ENCODE measurements at places on chromosomes 7 and 10.
A peak's percentile ranks its signal among the peaks of the same experiment; 100 is the strongest.

- no peak for DNase-seq
These were observed 1.4 kb upstream of the RTKN2 start for GRCh38 chr10:62270020-62270419.

DNA sequence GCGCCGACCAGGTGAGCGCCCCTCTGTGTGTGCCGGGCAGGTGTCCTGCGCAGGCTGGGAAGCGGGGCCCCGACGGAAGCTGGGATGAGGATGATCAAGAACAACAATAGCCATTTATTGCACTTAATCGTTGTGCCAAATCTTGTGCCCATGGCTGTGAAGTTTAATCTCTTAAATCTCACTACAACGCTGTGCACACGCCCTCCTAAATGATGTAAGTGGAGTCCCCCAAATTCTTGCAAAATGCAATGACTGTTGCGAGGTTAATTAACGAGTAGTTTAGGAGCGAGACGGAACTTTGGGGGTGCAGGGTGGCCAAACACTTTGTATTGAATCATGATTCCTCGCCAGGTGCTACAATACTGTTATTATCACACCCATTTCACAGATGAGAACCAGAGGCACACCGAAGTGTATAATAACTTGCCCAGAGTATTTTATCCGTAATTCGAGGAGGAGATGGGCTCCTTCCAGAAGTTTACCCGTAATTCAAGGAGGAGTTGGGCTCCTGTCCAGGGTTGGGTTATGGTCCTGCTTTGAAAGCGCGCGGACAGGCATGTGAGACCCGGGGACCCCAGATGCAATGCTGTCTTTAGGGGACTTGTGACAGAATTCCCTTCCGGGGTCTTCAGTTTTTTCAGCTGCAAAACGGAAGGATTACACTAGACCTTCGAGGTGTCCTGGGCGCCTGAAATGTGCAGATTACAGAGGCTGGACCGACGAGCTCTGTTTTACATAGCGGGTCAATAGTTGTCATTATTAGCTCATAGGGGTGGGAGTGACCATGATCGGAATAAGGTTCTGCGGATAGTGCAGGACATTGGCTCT lies 1.0 kb downstream of the FFAR4 start:
- DNase-seq, result no peak

GRCh38 chr10:70053218-70053840 lies 683 bp downstream of the MACROH2A2 start:
- DNase-seq, result no peak

- DNase-seq, result no peak
These were observed 50.2 kb upstream of the PIK3CG start for GRCh38 chr7:106814887-106815286.

GRCh38 chr10:99809931-99810615 lies 27.6 kb downstream of the ABCC2 start:
- DNase-seq, result no peak

DNA sequence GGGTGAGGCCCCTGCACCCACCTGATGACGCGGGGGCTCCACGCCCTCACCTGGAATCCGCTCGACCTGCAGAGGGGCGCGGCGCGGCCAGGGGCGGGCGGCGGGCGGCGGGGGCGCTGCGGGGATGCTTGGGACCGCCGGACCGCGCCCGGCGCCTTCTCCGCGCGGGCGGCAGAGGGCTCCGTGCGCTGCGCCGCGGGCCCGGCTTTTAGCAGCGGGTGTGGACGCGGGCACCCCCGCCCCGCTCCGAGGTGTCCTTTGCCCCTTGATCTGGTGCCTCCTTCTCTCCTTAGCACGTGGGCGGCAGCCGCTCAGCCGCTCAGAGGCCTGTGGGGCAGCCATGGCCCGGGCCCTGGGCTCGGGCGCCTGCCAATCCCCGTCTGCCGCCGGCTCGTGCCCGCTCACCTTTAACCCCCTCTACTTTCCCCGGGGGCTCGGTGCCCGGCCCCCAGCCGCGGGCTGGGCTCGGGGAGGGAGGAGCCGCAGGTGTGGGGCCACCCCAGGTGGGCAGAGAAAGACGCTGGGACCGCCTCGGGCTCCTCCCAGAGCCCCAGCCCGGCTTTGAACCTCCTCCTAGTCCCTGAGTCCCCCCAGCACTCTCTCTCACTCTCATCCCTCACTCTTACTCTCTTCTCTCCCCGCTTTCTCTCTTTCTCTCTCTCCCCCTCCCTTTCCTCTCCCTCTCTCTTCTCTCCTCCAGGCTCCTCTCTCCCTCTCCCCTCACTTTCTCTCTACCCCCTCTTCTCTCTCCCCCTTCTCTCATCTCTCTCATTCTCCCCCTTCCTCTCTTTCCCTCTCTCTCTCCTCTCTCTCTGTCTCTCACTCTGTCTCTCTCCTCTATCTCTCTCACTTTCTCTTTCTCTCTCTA lies 19.7 kb upstream of the VPS37D start:
- no peak for DNase-seq

GRCh38 chr7:53518319-53518718 lies 482.9 kb downstream of the POM121L12 start:
- DNase-seq, result no peak

- no peak for DNase-seq
These were observed 498 bp upstream of the C10orf53 start for GRCh38 chr10:49678827-49679479.

- DNase-seq, result no peak
These were observed 42.5 kb downstream of the DLD start for GRCh38 chr7:107933386-107934013.

GRCh38 chr10:133126431-133127290 lies 33.4 kb upstream of the KNDC1 start:
- DNase-seq, result no peak

DNA sequence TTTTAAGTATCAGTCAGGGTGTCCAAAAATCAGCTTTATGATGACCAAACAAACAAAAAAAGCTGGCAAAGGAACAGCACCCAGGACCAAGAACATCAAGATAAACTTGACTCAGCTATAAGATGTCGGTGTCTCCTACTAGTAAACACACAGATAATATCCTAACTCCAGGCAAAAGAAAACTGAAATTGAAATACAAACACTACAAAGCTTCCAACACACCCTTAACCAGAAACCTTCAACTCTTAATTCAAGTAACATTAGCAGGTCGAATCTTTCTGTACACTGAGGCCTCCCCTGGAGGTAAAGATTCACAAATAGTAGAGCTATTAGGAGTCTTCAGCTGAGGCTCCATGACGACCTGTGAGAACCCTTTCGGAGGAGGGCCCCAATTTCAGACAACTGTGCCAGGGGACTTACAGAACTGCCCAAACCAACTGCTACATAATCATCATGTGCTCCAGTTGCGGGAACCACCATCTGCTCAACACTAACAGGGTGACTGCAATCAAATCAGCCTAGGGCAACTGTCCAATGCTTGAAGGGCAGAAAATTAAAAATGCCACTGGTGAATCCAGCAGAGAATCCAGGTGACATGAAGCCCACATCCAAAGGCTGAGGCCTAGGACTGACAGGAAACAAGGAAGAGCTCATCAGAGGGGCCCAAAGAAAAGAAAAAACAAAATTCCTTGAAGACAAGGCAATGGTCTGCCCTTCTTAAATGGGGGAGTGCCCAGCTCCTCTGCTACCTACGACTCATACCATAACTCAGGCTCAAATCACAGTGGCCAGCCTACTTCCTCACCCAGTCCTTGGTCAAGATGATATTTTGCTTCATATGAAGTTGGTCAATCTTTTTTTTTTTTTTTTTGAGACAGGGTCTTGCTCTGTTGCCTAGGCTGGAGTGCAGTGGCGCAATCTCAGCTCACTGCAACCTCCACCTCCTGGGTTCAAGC lies 20.0 kb downstream of the XPNPEP1 start:
- no peak for DNase-seq

DNA sequence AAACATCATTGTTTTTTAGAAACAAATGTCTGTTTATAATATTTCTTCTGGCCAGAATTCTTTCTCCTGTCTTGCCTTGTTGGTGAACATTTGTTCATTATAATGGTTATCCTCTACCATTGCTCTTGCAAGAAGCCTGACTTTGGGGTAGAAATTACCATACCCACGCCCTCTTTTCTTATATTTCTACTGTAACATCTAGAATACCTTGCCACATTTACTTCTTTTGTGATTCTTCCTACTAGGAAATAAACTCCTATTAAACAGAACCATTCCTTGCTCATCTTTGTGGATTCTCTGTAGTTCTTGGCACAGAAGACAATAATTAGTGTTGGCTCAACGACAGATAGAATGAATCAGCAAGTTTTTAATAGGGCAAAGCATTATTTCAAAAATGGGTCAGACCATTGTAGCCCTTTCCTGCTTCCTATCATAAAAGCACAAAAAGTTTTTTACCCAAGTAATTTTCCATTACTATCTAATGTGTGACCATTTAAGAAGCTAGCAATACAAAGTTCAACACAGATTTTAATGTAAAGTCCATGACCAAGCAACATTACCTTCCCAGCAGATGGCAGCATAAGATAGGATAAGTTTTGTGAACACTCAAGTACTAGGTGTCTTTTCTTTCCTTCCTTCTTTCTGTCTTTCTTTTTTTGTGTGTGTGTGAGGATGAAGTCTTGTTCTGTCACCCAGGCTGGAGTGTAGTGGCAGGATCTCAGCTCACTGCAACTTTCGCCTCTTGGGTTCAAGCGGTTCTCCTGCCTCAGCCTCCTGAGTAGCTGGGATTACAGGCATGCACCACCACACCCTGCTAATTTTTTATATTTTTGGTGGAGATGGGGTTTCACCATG lies 270.4 kb downstream of the HGF start:
- DNase-seq, result no peak

DNA sequence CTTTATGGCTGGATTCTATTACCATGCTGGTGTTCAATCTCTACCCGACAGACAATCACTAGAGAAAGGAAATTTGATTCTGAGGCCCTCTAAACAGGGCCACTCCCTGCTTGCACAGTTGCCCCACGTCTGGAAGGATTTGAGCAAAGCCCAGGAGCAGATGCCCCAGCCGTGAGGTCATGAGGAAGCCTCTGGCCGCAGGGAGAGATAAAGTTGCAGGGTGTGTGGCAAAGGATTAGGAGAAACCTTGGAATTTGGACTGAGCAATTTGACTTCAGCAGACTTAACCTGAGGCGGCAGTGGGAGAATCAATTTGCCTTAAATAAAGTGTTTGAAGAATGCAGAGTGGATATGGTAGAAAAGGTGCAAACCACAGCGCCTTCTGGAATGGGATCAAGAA lies 40.2 kb upstream of the KLF6 start:
- DNase-seq, result no peak

GRCh38 chr7:47534322-47535034 lies 47.4 kb downstream of the TNS3 start:
- no peak for DNase-seq

DNA sequence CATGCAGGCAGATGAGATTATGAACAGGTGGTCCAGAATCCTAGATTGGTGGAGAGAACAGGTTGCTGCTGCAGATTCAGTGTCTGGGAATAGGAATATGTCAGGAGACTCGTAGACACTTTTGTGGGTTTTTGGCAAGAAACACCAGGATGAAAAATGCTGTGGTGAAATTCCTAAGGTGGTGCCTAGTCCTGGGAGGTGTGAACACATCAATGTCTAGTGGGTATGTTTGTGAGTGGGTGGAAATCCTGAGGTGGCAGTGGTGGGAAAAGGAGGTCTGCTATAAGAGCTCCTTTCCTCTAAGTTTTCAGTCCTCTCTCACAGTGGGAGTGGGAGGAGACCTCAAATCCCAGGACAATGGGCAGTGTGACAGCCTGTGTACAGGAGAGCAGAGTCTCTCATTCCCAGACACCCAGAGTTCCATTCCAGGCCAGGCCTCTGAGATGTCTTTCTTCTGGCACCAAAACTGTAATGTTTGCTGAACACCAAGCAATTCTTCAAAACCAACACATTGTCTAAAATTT lies 5.1 kb downstream of the ERV3-1 start:
- DNase-seq, result no peak

GRCh38 chr10:1048349-1048731 lies 579 bp downstream of the IDI1 start:
- no peak for DNase-seq

- peak; percentile 21 for DNase-seq
These were observed 76.5 kb downstream of the BMPER start for GRCh38 chr7:33981671-33982424.

GRCh38 chr7:149879271-149879743 lies 5.5 kb downstream of the ATP6V0E2 start:
- DNase-seq, result no peak

DNA sequence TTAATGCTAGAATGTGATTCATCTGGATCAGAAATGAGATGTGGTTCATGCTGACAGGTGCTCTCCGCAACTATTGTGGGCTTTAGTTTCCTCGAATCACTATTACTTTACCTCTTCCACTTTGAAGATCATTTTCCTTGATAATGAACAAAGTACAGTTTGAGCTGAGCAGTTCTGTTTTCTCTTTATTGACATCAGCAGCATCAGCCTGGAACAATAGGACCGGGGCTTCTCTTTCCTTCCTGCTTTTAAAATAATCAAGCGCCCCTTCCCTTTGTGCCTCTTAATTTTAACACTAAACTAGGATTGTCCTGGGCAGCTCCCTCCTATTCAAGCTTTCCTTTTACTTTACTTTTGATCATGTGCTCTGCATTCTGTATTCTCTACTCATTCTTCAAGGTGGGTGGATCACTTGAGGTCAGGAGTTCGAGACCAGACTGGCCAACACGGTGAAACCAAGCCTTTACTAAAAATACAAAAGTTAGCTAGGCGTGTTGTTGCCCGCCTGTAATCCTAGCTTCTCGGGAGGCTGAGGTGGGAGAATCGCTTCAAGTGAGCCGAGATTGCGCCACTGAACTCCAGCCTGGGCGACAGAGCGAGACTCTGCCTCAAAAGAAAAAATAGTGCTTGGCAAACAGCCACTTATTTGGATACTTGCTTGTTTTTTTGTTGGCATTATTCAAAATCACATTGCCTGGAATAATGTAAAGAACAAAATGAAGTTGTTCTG lies 67.0 kb upstream of the RHEB start:
- no peak for DNase-seq

- no peak for DNase-seq
These were observed 102.6 kb upstream of the AFAP1L2 start for GRCh38 chr10:114506871-114507385.

- DNase-seq, result no peak
These were observed 98.0 kb upstream of the GATA3 start for GRCh38 chr10:7956508-7956907.

- no peak for DNase-seq
These were observed 34.1 kb downstream of the ZRANB1 start for GRCh38 chr10:124975977-124976514.

DNA sequence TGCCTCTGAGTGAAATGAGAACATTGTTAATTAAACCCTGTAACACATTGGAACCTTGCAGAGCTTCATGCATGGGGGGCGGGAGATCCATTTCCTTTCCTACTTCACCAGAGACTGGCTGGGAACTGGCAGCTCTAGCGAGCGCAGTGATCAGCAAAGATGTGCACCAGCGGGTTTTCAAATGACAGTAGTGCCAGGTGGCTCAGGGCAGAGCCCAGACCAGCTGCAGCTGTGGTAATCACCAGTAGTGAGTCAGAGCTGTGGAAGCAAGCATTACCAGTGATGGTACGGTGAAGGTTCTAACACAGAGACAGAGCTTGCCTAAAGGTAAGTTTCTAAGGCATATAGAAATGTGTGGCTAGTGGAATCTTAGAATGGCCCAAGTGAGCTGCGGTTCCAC lies 1009.7 kb upstream of the CELF2 start:
- no peak for DNase-seq

GRCh38 chr7:106927536-106927935 lies 62.5 kb downstream of the PIK3CG start:
- DNase-seq, result no peak

- no peak for DNase-seq
These were observed 5.4 kb downstream of the POP7 start for GRCh38 chr7:100711369-100711768.
